ENCODE measurements at places on chromosomes 5 and 9.

- DNase-seq, result no peak
Observed at GRCh38 chr5:143217065-143217803, 186.3 kb downstream of the NR3C1 start.

GRCh38 chr5:6404129-6404528 is 25.8 kb upstream of the MED10 start:
- DNase-seq, result no peak

- no peak for DNase-seq
Observed at GRCh38 chr5:90399251-90399650, 10.3 kb downstream of the CETN3 start.

DNA sequence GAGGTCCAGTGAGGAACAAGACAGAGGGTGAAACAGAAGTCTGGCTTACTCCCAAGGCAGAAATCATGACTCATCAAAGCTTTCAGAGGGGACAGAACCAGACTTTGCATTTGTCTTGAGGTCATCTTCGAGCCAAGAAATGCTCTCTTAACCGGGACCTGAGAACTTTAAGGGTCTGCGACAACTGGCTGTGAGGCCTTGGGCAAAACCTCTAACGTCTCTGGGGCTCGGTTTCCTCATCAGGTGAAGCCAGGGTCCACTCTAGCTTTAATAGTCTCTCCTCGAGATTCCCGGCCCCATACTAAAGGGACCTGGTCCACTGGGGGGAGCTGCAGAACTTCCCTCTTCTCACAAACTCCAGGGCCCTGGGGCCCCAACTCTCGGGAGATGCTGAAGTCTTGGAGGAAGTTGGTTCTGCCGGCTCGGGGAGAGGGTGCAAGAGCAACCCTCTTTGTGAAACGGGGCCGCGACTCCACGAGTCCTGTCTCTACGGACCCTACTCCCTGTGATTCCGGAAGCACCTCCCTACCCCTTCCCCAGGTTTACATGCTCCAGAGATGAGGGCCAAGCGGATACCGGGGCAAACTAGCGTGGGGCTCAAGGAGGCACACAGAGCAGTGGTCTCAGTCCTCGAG is 2.6 kb downstream of the GLIS3 start:
- DNase-seq, result no peak

Measured in glomerular endothelial cell (primary cell).